ENCODE measurements at places on chromosomes 16 and 17.

- no peak for DNase-seq
Measured at GRCh38 chr16:11250786-11251524, 5.0 kb downstream of the SOCS1 start.

DNA sequence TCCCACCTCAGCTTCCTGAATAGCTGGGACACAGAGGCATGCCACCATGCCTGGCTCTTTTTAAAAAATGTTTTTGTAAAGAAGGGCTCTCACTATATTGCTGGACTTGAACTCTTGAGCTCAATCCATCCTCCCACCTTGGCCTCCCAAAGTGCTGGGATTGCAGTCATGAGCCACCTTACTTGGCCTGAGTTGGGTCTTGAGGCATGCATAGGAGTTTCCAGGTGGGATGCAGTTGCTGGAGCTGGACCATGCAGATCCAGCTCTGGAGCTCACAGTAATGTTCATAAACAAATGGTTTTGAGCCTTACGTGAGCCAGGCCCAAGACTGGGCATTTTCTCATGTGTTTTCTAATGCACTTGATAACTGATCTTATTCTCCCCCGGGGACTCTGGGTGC, 22.9 kb downstream of the RBFOX3 start:
- no peak for DNase-seq

DNA sequence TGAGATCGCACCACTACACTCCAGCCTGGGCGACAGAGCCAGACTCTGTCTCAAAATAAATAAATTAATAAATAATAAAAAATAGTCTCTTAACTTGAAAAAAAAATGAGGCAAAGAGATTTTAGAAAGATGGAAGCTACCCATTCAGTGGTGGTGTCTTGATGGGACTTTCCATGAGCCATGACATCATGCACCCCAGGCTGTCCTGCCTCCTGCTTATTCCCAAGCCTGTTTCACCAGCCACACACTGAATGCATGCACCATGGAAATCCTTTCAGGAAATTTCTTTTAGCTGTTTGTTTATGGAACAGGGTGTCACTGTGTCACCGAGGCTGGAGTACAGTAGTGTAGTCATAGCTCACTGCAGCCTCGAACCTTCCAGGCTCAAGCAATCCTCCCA, 8.9 kb upstream of the DLX3 start:
- no peak for DNase-seq

- no peak for DNase-seq
Measured at GRCh38 chr16:54174201-54174600, 112.4 kb downstream of the IRX3 start.

DNA sequence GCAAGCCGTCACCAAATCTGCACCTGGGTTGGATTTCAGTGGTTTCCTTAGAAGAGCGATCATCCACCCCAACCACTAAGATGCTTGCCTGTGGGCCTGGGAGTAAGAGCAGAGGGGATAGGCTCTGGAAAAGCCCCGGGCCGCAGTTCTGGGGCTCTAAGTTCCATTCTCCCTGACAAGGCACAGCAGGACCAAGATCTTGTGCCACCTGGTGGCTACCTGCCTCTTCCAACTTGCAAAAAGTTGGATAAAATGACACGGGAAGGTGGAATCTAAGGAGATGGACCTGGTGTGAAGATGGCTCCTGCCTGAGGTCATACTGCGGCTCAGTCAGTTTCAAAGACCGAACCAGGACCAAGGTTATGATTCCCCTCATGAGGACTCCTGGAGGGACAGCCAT, 42.3 kb downstream of the ABCC12 start:
- DNase-seq, result no peak

DNA sequence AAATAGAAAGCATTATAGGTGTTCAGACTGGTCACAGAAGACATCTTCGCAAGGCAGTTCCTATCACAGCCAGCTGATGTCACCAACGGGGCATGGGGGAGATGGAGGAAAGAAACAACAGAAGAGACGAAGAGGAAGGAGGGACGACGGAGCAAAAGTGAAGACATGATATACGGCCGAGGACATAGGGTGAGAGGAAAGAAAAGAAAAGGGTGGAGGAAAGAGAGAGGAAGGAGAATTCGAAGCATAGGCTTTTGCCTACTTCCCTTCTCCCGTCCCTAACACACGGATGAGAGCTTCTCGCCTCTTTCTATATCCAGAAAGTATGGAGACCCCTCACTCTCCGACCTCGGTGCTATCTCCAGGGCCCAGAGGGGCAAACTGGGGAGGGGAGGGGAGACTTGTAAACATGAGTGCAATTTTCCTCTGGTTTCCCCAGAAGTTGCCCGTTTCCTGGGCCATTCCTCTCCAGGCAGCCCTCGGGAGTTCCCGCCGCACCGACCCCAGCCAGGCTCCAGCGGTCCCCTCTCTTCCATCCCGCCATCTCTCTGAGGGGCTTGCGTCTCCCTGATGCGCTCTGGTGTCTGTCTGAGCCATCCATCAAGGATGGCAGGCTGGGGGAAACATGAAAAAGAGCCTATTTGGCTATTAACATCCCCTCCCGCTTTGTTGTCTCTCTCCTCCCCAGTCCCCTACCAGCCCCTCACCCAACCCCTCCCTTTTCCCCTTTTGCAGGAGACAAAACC, 26.0 kb downstream of the COPZ2 start:
- DNase-seq, result no peak

DNA sequence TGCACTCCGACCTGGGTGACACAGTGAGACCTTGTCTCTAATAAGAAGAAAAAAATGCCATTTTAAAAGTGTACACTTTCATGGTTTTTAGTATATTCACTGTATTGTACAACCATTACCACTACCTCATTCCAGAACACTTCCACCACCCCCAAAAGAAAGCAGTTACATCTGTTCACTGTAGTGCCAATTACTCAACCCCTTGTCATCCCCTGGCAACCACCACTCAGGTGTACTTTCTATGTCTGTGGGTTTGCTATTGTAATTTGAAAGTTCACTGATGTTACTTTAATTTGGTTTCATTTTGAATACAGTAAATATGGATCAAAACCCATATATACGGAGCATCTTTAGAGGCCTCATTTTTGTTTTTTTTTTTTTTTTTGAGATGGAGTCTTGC, 6.1 kb downstream of the ZG16 start:
- no peak for DNase-seq

DNA sequence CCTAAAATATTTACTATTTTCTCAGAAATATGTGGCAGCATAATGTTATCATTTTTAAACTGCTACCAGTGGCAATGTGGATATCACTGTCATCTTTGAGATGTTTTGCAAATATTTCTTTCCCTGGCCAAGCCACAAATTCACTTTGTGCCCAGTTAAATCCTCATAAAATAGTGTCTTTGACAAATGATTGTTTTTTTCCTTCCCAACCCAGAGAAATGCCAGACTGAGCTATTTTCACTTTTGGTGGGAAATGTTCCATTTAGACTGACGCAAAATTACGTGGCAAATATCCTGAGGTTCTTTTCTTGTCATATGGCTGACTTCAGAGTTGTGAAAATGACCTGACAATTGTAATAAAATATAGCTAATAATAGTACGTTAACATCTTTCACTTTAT, 807.0 kb upstream of the SOX9 start:
- DNase-seq, result no peak

DNA sequence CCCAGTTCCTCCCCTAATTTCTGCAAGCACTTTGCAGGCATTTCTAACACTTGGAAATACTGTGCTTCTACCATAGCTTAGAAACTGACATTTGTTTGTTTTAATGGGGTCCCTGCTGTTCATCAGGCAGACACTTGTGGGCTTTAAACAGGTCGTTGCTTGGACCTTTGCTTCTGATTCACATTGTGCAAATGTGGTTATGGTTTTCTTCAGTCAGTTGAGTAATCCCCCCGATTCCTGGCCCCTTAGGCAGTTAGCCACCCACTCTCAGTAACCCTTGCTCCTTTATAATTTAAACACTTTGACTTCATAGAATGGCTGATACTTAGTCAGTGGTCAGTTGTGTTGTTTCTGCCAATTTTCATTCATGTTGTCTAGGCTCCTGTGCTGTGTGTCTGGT, 39.4 kb downstream of the SLC47A1 start:
- no peak for DNase-seq

GRCh38 chr17:9628509-9628908, 16.8 kb upstream of the USP43 start:
- no peak for DNase-seq

DNA sequence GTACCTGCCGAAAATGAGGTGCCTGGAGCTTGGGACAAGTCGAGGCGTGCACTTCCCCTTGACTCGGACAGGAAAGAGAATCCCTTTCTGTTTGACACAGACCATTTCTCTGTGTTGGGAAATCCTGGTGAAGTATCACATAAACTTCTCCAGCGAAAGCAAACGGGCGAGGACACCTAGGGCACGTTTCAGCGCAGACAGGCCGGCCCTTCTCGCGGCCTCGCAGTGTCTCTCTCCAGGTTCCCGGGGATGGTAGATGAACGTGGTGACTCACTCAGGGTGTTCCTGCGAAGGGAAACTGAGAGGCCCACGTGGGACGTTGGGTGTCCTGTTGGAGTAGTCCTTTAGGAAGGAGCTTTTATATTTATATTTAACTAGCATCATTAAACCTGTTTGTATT, 36.3 kb upstream of the ZNF750 start:
- no peak for DNase-seq

DNA sequence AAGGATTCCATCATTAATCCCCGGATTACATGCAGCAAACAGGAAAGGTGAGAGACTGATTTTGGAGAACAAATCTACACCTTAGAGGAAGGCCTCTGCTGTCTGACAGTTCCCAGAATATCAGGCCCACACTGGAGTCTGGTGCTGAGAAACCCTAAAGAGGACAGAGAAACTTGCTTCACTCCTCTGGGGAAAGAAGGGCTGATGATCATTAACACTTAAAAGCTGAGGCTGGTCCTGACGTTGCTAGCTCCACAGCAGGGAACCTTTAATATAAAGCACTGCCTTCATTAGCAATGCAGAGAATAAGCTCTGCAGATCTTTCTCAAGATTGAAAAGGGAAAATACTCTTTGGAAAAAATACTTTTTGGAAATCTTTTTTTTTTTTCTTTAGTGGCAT, 1472.4 kb upstream of the GOT2 start:
- no peak for DNase-seq

DNA sequence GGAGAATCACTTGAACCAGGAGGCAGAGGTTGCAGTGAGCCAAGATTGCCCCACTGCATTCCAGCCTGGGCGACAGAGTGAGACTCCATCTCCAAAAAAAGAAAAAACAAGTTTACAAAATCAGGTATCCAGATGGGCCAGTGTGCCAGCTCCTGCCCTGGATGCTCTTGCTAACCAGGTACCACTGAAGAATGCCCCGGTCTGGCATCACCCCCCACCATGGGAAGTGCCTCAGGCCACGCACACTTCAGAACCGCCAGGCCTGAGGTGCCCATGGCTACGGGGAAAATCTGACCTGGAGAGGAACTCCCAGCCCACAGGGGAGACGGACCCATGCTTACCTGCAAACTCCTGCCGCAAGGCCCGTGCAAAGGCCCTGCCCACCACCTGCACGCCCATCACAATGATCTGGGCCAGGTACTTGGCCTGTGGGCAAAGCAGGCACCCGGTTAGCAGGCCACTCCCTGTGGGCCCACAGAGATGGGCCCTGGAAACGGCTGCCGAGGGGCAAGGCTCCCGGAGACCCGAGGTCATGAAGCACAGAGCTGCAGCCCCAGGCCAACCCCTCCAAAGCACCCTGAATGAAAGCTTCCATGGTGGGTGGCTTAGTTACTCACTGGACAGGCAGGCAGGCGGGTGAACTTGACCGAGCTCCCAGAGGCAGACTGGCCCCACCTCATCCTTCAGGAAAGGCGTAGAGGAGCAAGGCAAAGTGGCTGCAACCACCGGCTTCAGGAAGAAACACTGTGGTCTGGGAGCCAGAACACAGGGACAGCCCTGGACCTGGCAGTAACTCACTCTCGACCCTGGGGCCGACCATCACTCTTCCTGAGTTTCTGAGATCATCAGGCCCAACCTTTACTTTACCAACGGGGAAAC, 8.0 kb downstream of the PAM16 start:
- no peak for DNase-seq

- DNase-seq, result no peak
Measured at GRCh38 chr17:8380049-8380448, 2.9 kb downstream of the RPL26 start.
